ENCODE measurements at places on chromosomes 12 and 14. TPM values are rescaled to one million over a fixed set of nuclear protein-coding genes. Genes with fewer than 3 reads are reported as not detected.

Gene TAS2R19
- 1.3 TPM for polyA plus RNA-seq

Gene TMTC3
- 12.3 TPM for polyA plus RNA-seq

Gene EPYC
- not detected for polyA plus RNA-seq

Gene ADGRD1
- polyA plus RNA-seq, result 9.5 TPM

Gene CALCOCO1
- polyA plus RNA-seq, result 80.8 TPM

Gene SOX5
- polyA plus RNA-seq, result 1.5 TPM

Gene BMAL2
- polyA plus RNA-seq, result 1.4 TPM

Gene SMCO2
- not detected for polyA plus RNA-seq

Gene PRIMA1
- 3.5 TPM for polyA plus RNA-seq

Gene LGR5
- polyA plus RNA-seq, result 4.5 TPM

Gene PPP4R4
- polyA plus RNA-seq, result 0.13 TPM

Gene ASCL1
- polyA plus RNA-seq, result not detected

Gene RDH5
- 31.3 TPM for polyA plus RNA-seq

Gene NPAS3
- polyA plus RNA-seq, result 4.0 TPM

Gene SINHCAF
- polyA plus RNA-seq, result 30.7 TPM

Gene SSTR1
- 0.09 TPM for polyA plus RNA-seq

Gene KRT85
- not detected for polyA plus RNA-seq

Gene LBHD2
- not detected for polyA plus RNA-seq

Gene PCED1B
- polyA plus RNA-seq, result 0.47 TPM

Gene PLEK2
- polyA plus RNA-seq, result 0.89 TPM

Gene TOMM20L
- 0.43 TPM for polyA plus RNA-seq

Gene LIN7A
- polyA plus RNA-seq, result 2.3 TPM

Gene SLC6A12
- polyA plus RNA-seq, result 0.90 TPM

Gene FGF23
- 0.19 TPM for polyA plus RNA-seq

Gene INHBC
- 0.25 TPM for polyA plus RNA-seq

Gene LTBR
- polyA plus RNA-seq, result 37.2 TPM

Gene KRT74
- not detected for polyA plus RNA-seq

Gene NINJ2
- 5.5 TPM for polyA plus RNA-seq

Gene PLEKHH1
- 1.7 TPM for polyA plus RNA-seq

Gene RPL10L
- polyA plus RNA-seq, result 0.25 TPM

Gene NEUROD4
- not detected for polyA plus RNA-seq

Gene RTN1
- polyA plus RNA-seq, result 1.5 TPM

Gene RNU4-1
- polyA plus RNA-seq, result not detected

Gene SDR9C7
- 0.46 TPM for polyA plus RNA-seq

Gene PAWR
- 6.4 TPM for polyA plus RNA-seq

Gene IFI27
- polyA plus RNA-seq, result 2.4 TPM

Gene TRHDE
- 0.40 TPM for polyA plus RNA-seq

Gene KRT83
- not detected for polyA plus RNA-seq

Gene MANSC1
- polyA plus RNA-seq, result 8.6 TPM

Gene LYZ
- 27.3 TPM for polyA plus RNA-seq

Gene OR4E2
- not detected for polyA plus RNA-seq

Gene DEPDC4
- polyA plus RNA-seq, result 1.0 TPM

Gene MBD6
- 43.1 TPM for polyA plus RNA-seq

Gene MFAP5
- polyA plus RNA-seq, result 143 TPM

Gene GIT2
- 50.8 TPM for polyA plus RNA-seq

Gene CLEC4A
- polyA plus RNA-seq, result 1.4 TPM

Gene ASB2
- polyA plus RNA-seq, result 38.2 TPM

Gene OVCH1
- polyA plus RNA-seq, result 0.54 TPM

Gene CLECL1
- 0.32 TPM for polyA plus RNA-seq

Gene ARHGAP9
- polyA plus RNA-seq, result 4.2 TPM

Gene BCAT1
- polyA plus RNA-seq, result 51.0 TPM

Gene MYF6
- polyA plus RNA-seq, result 90.3 TPM

Gene RGS6
- 6.0 TPM for polyA plus RNA-seq

Gene TMCC3
- 23.4 TPM for polyA plus RNA-seq

Gene B4GALNT3
- polyA plus RNA-seq, result 13.8 TPM

Gene KRT81
- not detected for polyA plus RNA-seq

Gene PDZRN4
- polyA plus RNA-seq, result 2.6 TPM

Gene AICDA
- 0.30 TPM for polyA plus RNA-seq

Measured in forelimb muscle (tissue), 1 donor.